ENCODE measurements at places on chromosomes 7 and 10.

- H3K36me3 ChIP-seq = peaks cover 18% of the 10 kb centered on the region
- no peaks in the 10 kb centered on the region for H3K27me3 ChIP-seq
- DNase-seq = no peak
Measured at GRCh38 chr10:43174969-43175368, 36.7 kb downstream of the CSGALNACT2 start.

DNA sequence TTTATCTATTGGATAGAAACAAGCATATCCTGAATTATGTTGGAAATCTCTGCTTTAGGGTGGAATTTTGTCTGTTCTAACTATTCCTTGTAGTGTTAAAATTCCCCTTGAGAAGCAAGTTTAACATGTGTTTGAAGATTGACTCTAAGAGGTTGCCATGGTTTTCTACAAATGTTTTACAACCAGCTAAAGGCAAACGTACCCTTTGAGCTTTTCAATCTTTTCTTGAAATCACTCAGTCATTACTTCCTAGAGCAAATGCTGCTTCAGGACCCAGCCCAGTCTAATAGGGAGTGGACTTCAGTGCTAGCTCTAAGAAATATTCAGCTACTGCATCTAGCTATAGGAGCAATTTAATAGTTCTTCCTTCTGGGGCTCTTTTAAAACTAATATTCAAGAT lies 118.8 kb upstream of the IFRD1 start:
- DNase-seq = no peak
- no peaks in the 10 kb centered on the region for H3K27me3 ChIP-seq
- no peaks in the 10 kb centered on the region for H3K36me3 ChIP-seq
- H3K27ac ChIP-seq = no peak overlapping the region
- no peaks in the 10 kb centered on the region for H3K4me1 ChIP-seq

DNA sequence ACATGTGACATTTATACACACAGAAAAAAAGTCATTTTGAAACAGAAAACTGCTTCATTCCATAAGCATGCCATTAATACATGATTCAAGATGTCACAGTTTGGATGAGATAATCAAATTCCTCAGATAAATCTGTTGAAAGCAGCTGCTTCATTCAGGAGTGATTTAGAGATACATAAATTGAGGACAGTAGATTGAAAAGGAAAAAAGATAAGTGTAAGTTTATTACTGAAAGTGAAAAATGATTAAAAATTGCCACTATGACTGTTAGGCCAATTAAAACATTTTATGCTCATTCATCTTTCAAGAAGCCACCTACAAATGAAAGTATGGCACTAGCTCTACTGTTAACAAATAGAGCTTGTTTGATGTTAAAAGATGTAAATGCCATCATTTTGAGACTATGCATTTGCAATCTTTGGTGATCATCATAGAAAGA lies 136.9 kb upstream of the CDK6 start:
- no peak overlapping the region for H3K4me3 ChIP-seq
- H3K36me3 ChIP-seq = no peaks in the 10 kb centered on the region
- no peaks in the 10 kb centered on the region for H3K27me3 ChIP-seq
- H3K4me1 ChIP-seq = peaks cover 20% of the 10 kb centered on the region

DNA sequence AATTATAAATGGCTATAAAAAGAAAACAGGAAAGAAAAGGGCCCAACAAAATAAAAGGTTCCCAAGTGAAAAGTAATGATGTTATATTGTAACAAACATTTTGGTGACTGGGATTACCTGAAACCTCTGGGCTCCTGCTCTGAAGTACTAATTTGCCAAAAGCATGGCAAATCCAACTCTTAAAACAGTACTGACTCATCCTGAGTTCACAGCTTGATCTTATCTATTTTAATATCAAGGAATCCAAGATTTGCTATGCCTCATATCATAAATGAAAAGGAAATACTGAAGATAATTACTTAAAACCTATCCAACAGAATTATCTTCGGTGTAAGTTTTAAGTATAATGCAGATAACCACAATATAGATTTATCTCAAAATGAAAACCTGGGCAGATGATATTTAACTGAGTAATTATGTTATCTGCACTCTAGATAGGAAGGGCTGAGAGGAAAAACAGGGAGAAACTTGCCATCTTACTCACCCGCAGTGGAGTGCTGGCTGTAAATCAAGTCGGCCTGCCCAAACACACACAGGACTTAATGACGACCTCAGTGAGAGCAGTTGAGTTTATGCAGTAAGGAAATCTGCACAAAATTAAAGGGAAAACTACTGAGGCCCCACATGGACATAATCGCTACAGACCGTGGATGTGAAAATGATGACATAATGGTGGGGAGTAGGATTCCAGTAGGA lies 48.4 kb downstream of the MPP7 start:
- H3K27ac ChIP-seq = no peak overlapping the region
- 0 out of 2 replicates have a peak overlapping the region, but pooled peaks have one; percentile 1 for H3K4me3 ChIP-seq
- H3K36me3 ChIP-seq = no peaks in the 10 kb centered on the region
- 0 out of 2 replicates have a peak, but pooled peaks cover 7% of the 10 kb centered on the region for H3K4me1 ChIP-seq
- peaks cover 5% of the 10 kb centered on the region for H3K27me3 ChIP-seq

DNA sequence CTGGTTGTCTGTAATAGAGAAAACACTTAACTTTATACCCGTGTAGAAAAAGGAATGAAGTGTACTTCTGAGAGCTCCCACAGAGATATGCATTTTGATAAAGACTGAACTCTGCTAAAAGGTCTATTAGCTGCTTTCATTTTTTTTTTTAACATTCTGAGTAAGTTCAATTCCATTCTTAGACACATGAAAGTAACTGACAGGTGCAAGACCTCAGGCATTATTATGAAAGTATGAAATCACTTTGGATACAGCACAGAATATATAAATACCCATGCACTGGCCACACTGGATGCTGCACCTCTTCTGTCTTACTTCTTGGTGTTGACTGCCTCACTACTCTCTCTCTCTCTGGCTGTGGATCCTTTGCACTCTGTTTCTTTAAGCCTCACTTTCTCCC lies 46.2 kb downstream of the VWDE start:
- DNase-seq = no peak
- no peak overlapping the region for H3K4me3 ChIP-seq
- H3K27ac ChIP-seq = no peak overlapping the region
- no peaks in the 10 kb centered on the region for H3K36me3 ChIP-seq

DNA sequence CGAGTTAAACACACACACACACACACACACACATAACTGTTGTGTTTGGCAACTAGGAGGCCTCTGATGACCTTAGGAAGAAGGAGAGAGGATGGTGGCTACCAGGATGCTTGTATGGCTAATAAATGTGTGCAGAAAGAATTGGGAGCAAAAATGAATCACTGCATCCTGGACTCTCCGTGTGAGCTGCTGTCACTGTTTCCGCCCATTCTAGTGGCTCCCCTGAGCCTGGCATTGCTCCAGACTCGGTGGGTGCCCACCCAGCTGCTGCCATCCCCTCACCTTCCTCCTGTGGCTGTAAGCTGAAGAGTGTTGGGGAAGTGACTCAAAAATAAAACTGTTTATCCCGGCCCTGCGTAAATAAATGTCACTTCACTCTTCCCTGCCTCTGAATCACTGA lies 149.5 kb upstream of the MINDY3 start:
- no peak overlapping the region for H3K4me3 ChIP-seq
- no peaks in the 10 kb centered on the region for H3K4me1 ChIP-seq
- H3K27ac ChIP-seq = no peak overlapping the region
- H3K27me3 ChIP-seq = no peaks in the 10 kb centered on the region
- DNase-seq = no peak
- no peaks in the 10 kb centered on the region for H3K36me3 ChIP-seq

DNA sequence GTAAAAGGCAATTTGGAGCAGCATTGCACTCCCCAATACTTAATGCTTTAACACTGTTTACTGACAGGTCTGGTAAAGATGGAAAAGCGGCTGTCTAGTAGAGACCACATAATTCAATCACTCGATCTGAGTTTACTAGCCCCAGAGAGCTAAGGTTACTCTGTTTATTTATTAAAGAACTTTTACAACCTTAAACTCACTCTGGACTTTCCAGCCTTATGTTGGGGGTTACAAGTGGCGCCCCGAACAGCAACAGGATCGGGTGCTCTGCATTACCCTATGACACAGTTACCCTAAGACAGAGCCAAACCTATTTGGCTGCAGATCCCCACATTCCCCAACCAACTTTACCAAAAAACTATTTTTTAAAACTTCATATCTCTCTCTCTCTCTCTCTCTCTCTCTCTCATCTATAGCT lies 43.9 kb downstream of the MRPS24 start:
- no peaks in the 10 kb centered on the region for H3K36me3 ChIP-seq
- H3K4me1 ChIP-seq = no peaks in the 10 kb centered on the region
- DNase-seq = no peak
- peaks cover 46% of the 10 kb centered on the region for H3K27me3 ChIP-seq

- no peaks in the 10 kb centered on the region for H3K36me3 ChIP-seq
- DNase-seq = no peak
- no peak overlapping the region for H3K4me3 ChIP-seq
- H3K27ac ChIP-seq = no peak overlapping the region
- H3K4me1 ChIP-seq = no peaks in the 10 kb centered on the region
- no peaks in the 10 kb centered on the region for H3K27me3 ChIP-seq
Measured at GRCh38 chr7:98655611-98656010, 38.5 kb downstream of the NPTX2 start.

DNA sequence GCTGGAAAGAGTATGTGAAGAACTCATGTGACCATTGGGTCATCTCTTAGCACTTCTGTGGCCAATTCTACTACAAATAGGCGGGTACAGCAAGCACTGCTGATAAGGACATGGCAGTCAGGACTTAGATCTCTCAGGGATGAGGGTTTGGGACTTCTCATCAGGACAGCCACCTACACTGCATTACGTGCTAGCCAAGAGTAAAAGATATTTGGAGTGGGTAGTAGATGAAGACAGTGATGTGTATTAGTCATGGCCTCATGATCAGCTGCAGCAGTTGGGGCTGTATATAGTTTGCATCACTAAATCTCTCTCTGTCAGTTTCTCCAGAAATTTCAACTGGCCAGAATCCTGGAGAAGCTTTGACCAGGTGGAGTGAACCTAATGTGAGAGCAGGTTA lies 9.2 kb downstream of the TAS2R60 start:
- H3K27me3 ChIP-seq = no peaks in the 10 kb centered on the region
- peaks cover 44% of the 10 kb centered on the region for H3K4me1 ChIP-seq
- no peak overlapping the region for H3K4me3 ChIP-seq
- peak; percentile 65 for DNase-seq
- no peak overlapping the region for H3K27ac ChIP-seq

- no peaks in the 10 kb centered on the region for H3K27me3 ChIP-seq
- peaks cover 17% of the 10 kb centered on the region for H3K4me1 ChIP-seq
- H3K36me3 ChIP-seq = no peaks in the 10 kb centered on the region
- DNase-seq = peak; percentile 78
- H3K27ac ChIP-seq = peak overlapping the region; percentile 58
- peak overlapping the region; percentile 42 for H3K4me3 ChIP-seq
Measured at GRCh38 chr7:78437118-78437517, 638.5 kb downstream of the PHTF2 start.

- H3K36me3 ChIP-seq = no peaks in the 10 kb centered on the region
- no peaks in the 10 kb centered on the region for H3K27me3 ChIP-seq
Measured at GRCh38 chr10:98790817-98791216, 344.1 kb upstream of the HPS1 start.

DNA sequence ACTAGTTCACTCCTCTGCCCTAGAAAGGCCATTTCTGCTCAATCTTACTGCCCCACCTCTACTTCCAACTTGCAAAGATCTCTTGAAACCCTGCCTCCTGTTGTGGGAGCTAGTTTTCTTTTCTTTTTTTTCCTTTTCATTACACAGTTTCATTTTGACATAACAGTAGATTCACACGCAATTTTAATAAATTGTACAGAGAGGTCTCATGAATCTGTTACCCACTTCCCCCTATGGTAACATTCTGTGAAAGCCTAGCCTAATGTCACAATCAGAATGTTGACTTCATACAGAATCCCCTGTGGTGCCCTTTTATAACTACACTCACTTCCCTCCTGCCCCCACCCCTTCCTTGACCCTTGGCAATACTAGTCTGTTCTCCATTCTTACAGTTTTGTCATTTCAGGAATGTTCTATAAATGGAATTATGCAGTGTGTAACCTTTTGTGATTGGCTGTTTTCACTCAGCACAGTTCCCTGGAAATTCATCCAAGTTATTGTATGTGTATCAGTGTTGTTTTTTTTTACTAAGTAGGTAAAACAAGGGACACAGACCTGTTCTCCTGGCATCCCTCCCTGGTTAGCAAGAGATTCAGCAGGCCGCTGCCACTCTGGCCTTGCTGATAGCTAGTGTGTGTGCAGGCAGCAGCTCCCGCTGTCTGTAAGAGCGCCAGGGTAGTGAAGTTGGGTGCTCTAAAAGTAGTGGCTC lies 21.5 kb downstream of the CHST3 start:
- no peak overlapping the region for H3K4me3 ChIP-seq
- peak; percentile 63 for DNase-seq
- peaks cover 35% of the 10 kb centered on the region for H3K4me1 ChIP-seq
- 0 out of 2 replicates have a peak, but pooled peaks cover 5% of the 10 kb centered on the region for H3K36me3 ChIP-seq
- H3K27ac ChIP-seq = peak overlapping the region; percentile 16

DNA sequence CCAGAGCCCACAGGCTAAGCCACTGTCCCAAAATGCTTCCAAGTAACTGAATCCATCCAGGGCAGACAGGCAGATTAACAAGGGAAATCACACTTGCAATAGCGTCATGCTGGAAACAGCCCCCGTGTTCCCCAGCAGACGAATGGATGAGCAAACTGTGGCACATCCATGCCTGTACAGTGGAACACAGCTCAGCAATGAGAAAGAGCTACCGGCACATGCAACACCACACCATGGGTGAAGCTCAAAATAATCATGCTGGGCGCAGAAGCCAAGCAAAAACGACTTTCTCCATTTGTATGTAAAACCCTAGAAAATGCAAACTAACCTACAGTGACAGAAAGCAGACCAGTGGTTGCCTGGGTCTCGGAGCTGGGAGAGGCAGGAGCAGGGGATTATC lies 153.1 kb downstream of the SLIT1 start:
- peaks cover 26% of the 10 kb centered on the region for H3K27me3 ChIP-seq
- H3K4me1 ChIP-seq = no peaks in the 10 kb centered on the region
- H3K27ac ChIP-seq = no peak overlapping the region

DNA sequence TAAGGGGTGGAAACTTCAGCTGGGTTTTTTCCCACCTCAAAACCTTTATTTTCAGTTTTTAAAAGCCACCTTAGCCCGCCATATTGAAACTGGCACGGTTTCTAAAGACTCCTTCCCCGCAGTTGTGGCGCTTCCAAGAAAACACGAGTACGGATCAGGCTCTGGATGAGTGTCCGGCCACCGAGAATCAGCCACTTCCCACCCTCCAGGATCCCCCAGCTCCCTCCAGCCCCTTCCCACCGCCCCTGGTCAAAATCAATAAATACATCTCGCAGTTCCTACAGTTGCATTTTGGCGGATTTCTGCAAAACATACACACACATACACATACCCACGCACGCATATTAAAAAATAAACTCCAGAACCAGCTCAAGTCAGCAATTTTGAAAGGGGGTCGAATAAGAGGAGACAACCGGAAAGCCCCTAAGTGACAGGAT lies 1.1 kb downstream of the SFMBT2 start:
- H3K27me3 ChIP-seq = peaks cover 49% of the 10 kb centered on the region
- no peak overlapping the region for H3K27ac ChIP-seq
- H3K4me1 ChIP-seq = no peaks in the 10 kb centered on the region
